ENCODE measurements at places on chromosomes 5 and 9. TPM values are rescaled to one million over a fixed set of nuclear protein-coding genes. Genes with fewer than 3 reads are reported as not detected.

DNA sequence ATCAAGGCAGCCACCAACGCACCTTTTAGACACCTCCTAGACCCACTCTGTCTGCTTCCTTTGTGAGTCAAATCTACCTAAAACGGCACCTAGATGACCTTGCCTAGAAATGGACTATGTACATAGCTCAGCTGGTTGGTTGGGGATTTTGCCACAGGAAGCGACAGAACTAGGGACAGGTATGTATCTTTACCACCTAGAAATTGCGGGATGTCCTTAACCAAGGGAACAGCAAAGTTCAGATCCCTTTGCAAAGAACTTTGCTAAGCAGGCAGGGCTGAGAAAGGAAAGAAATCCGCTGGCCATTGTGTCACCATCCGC, 2.0 kb upstream of the ENC1 start:
- H3K27me3 ChIP-seq = peaks cover 9% of the 10 kb centered on the region
- DNase-seq = no peak
- no peak overlapping the region for H3K4me3 ChIP-seq
- no peak overlapping the region for H3K27ac ChIP-seq

- no peak for DNase-seq
- H3K36me3 ChIP-seq = no peaks in the 10 kb centered on the region
- H3K27me3 ChIP-seq = peaks cover 2% of the 10 kb centered on the region
- H3K27ac ChIP-seq = no peak overlapping the region
Measured at GRCh38 chr5:146924132-146924531, 45.6 kb upstream of the PPP2R2B start.

DNA sequence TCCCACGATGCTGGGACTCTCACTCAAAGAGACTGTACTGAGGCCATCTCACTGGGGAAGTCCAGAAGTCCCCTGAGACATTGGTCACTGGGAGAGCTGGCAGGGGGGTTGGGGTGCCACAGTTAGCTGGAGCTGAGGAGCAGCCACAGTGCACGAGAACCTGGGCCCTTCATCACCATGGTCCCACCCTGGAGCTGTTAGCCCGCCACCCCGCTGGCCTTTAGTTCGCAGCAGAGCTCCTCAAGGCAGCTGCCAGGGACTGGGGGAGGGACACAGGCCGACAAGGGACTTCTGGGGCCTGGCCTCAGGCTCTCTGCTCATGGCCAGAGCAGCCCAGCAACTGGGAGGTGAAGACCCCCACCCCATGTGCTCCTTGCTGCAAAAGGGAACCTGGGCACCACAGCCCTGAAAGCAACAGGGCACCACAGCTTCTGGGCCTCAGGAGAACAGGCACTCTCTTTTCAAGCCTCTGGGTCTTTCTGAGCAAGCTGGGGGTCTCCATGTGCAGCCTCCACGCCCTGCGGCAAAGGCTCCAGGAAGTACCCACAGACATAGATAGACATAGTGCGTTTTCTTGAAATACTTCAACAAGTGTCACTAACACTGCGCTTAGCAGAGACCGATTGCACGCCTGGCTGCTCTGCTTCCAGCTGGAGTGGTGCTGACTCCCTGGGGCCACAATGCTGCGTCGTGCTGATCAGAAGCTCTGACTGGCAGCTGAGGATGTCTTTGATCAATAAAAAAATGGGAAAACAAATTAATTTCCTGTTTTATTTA, 46.0 kb downstream of the VAV2 start:
- no peaks in the 10 kb centered on the region for H3K4me1 ChIP-seq
- H3K36me3 ChIP-seq = no peaks in the 10 kb centered on the region

GRCh38 chr9:134943836-134944235, 26.1 kb upstream of the FCN1 start:
- no peak overlapping the region for H3K4me3 ChIP-seq
- no peak overlapping the region for H3K27ac ChIP-seq
- H3K36me3 ChIP-seq = no peaks in the 10 kb centered on the region
- H3K27me3 ChIP-seq = no peaks in the 10 kb centered on the region
- H3K4me1 ChIP-seq = no peaks in the 10 kb centered on the region
- no peak for DNase-seq

GRCh38 chr9:18390393-18390792, 83.6 kb upstream of the ADAMTSL1 start:
- H3K36me3 ChIP-seq = no peaks in the 10 kb centered on the region
- H3K27me3 ChIP-seq = no peaks in the 10 kb centered on the region
- no peak overlapping the region for H3K27ac ChIP-seq

DNA sequence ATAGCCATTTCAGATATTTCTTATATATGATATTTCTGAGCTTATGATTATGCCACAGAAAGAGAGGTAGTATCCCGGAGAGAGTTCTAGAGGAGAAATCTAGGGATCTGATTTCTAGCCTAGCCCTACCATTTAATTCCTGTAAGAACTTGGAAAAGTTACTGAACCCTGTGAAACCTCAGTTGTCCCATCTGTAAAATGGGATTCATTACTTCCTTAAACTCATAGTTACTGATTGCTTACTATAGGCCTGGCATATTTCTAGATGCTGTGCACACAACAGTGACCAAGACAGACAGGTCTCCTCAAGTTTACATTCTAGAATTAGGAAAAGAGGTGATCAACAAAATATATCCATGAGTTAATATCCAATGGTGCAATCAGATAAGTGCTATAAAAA, 30.8 kb upstream of the SMAD5 start:
- no peaks in the 10 kb centered on the region for H3K4me1 ChIP-seq
- no peak for DNase-seq
- H3K36me3 ChIP-seq = no peaks in the 10 kb centered on the region
- H3K27ac ChIP-seq = no peak overlapping the region

GRCh38 chr9:4009006-4009511, 290.8 kb downstream of the GLIS3 start:
- DNase-seq = no peak
- H3K4me3 ChIP-seq = no peak overlapping the region
- H3K27me3 ChIP-seq = no peaks in the 10 kb centered on the region
- H3K36me3 ChIP-seq = no peaks in the 10 kb centered on the region
- no peak overlapping the region for H3K27ac ChIP-seq
- no peaks in the 10 kb centered on the region for H3K4me1 ChIP-seq

DNA sequence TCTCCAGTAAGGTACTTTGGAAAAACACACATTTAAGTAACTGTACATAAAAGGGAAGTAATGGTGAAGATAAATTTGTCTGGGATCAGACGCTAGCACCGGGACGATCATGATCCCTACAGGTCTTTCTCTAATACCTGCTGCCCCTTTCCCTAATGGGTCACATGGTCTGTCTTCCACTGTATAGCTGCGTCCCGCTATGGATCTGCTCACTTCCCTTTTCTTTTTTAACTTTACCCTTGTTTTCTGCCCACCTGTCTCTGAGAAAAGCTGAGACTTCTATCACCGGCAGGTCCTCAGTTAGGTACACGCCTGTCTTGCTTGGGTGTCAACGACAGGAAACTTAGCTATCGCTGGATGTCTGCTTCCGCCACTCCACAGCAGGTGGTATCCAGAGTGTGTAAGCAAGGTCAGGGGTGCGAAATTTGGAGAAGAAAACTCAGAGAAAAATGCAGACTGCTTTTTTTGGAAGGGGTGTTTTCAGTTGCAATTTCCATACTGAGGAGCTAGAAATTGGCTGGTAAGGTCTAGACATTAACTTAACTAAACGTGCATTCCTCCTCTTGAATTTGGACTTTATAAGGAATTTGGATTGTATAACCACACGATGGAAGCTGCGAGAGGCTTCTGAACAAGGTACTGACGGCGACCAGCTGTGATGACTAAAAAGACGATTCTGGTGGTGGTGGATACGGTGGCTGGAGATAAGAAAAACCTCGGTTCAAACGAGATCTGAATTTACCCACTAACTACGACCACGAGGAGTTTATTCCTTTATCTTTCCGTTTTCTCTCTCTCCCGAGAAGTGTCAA, 1.1 kb upstream of the ICE1 start:
- peaks cover 12% of the 10 kb centered on the region for H3K4me1 ChIP-seq
- peak overlapping the region; percentile 91 for H3K27ac ChIP-seq
- H3K4me3 ChIP-seq = peak overlapping the region; percentile 90
- peak; percentile 42 for DNase-seq
- no peaks in the 10 kb centered on the region for H3K36me3 ChIP-seq

DNA sequence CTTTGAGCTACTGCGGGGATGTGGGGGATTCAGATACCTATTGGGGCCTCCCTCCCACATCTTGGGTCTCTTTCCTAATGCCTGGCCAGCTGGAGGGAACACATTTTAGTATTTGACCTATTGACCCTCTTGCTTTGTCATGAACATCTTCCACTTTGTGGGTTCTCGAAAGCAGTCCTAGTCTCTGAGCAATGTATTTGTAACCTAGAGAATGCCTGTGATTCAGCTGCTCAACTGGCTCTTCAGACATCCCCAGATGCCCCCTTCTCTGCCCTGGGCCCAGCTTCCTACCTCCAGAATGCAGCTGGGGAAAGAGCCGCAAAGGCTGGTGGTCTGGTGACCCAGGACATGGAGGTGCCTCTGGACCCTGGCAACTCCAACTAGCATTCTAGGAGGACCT, 32.2 kb downstream of the APTX start:
- H3K4me1 ChIP-seq = no peaks in the 10 kb centered on the region
- no peaks in the 10 kb centered on the region for H3K27me3 ChIP-seq
- no peak overlapping the region for H3K27ac ChIP-seq
- peaks cover 11% of the 10 kb centered on the region for H3K36me3 ChIP-seq
- H3K4me3 ChIP-seq = no peak overlapping the region
- DNase-seq = no peak

GRCh38 chr5:112709416-112709815, 28.3 kb upstream of the APC start:
- H3K36me3 ChIP-seq = peaks cover 3% of the 10 kb centered on the region
- H3K4me1 ChIP-seq = peaks cover 57% of the 10 kb centered on the region
- no peak for DNase-seq
- no peaks in the 10 kb centered on the region for H3K27me3 ChIP-seq

GRCh38 chr5:162407614-162408013, 340.0 kb downstream of the GABRG2 start:
- H3K36me3 ChIP-seq = no peaks in the 10 kb centered on the region
- no peak overlapping the region for H3K27ac ChIP-seq
- H3K4me1 ChIP-seq = no peaks in the 10 kb centered on the region
- no peak for DNase-seq
- no peak overlapping the region for H3K4me3 ChIP-seq

DNA sequence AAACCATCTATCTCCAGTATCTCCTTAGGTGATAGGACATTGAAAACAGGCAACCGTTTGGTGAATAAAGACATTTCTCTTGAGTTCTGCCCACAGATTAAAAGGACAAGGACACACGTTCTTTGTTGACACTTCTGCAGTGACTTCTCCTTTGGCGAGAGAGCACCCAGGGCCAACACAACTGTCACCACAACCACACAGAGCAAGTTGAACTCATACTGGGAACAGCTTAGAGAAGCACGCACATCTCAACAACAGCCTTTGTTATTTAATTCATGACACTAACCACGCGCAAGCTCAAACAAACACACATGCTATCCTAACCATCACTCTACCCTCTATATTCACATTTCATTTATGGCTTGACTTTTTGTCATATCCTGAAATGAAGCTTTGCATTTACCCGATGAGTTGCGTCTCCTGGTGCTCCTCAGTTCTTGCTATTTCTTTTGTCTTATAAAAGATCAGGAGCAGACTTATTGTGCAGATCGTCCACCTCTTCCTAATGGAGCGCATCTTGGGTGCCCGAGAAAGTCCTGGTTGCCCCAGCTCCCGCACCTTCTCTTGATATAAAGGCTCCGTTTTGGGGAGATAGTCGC, 543 bp downstream of the ST8SIA4 start:
- peaks cover 34% of the 10 kb centered on the region for H3K4me1 ChIP-seq
- H3K27me3 ChIP-seq = no peaks in the 10 kb centered on the region
- DNase-seq = peak; percentile 64
- peak overlapping the region; percentile 97 for H3K4me3 ChIP-seq
- H3K27ac ChIP-seq = peak overlapping the region; percentile 98

DNA sequence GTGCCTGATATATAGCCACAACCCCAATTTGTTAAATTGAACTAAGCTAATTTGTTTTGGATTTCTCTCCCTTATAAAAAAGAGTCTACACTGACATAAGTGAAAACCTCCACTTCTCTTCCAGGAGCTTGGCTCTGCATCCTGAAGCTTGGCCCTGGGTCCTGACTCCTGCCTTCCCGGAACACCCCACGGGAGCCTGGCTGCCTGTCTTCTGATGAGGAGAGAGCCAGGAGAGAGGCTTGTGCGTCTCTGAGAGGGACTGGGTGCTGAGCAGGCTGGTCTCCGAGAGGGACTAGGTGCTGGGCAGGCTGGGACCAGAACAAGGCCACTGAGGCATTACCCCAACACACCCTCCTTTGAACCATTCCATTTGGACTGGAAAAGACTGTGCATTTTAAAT, 6.5 kb upstream of the PTGES start:
- no peak for DNase-seq
- H3K36me3 ChIP-seq = no peaks in the 10 kb centered on the region
- peaks cover 3% of the 10 kb centered on the region for H3K27me3 ChIP-seq

- peaks cover 8% of the 10 kb centered on the region for H3K27me3 ChIP-seq
- H3K4me3 ChIP-seq = no peak overlapping the region
- H3K36me3 ChIP-seq = no peaks in the 10 kb centered on the region
- peak; percentile 28 for DNase-seq
- H3K27ac ChIP-seq = no peak overlapping the region
Measured at GRCh38 chr9:110623462-110624025, 44.0 kb upstream of the SVEP1 start.

DNA sequence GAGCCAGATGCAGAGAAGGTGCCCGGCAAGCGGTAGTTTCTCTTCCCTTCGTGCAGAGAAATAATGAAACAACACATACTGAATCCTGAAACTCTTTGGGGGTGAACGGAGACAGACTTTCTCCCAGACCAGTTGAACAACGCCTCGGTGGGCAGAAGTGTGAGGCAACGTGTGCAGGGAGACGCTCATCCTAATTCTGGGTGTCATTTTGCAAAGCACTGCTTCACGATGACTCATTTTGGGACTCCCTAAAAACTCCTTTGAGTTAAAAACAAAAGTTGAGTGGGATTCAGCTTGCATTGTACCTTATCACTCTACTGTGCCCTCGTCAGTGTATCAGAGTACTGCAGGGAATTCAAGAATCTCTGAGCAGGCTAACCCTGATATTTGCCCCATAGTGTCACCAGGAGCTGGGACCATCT, 3.5 kb upstream of the NEK6 start:
- no peak overlapping the region for H3K27ac ChIP-seq
- peak; percentile 80 for DNase-seq
- peaks cover 34% of the 10 kb centered on the region for H3K4me1 ChIP-seq
- H3K36me3 ChIP-seq = peaks cover 2% of the 10 kb centered on the region
- no peak overlapping the region for H3K4me3 ChIP-seq

GRCh38 chr5:56852228-56853000, 37.1 kb downstream of the MAP3K1 start:
- H3K36me3 ChIP-seq = no peaks in the 10 kb centered on the region
- peaks cover 75% of the 10 kb centered on the region for H3K4me1 ChIP-seq
- H3K4me3 ChIP-seq = peak overlapping the region; percentile 11

GRCh38 chr5:103010168-103010567, 109.8 kb downstream of the GIN1 start:
- H3K4me1 ChIP-seq = no peaks in the 10 kb centered on the region
- DNase-seq = no peak
- no peak overlapping the region for H3K4me3 ChIP-seq
- peaks cover 25% of the 10 kb centered on the region for H3K36me3 ChIP-seq

The ANKRD18B gene
- total RNA-seq = 2.2 TPM

The LCN6 gene
- total RNA-seq = not detected

The DMRT3 gene
- not detected for total RNA-seq

The IL4 gene
- 0.32 TPM for total RNA-seq
